D721Med (cell line): ENCODE measurements at places on chromosomes 4 and X.

- no peak for DNase-seq
Observed at GRCh38 chr4:160175064-160175643, 1072.3 kb downstream of the RAPGEF2 start.

GRCh38 chrX:30620125-30620524 is 33.1 kb upstream of the GK start:
- DNase-seq = no peak

- no peak for DNase-seq
Observed at GRCh38 chr4:53234111-53234510, 131.8 kb downstream of the SCFD2 start.

GRCh38 chr4:145301386-145302080 is 121.1 kb upstream of the OTUD4 start:
- no peak for DNase-seq

GRCh38 chr4:25321703-25322102 is 9.1 kb downstream of the ZCCHC4 start:
- no peak for DNase-seq

- DNase-seq = no peak
Observed at GRCh38 chrX:43958529-43958928, 14.7 kb downstream of the NDP start.
